Activated CD4-positive, CD25-positive, alpha-beta regulatory T cell (primary cell): ENCODE measurements at places on chromosomes 6 and 20.

- no peak for DNase-seq
Observed at GRCh38 chr6:98339506-98339905, 494.9 kb upstream of the POU3F2 start.

GRCh38 chr6:98116455-98116854 is 717.9 kb upstream of the POU3F2 start:
- DNase-seq, result no peak

DNA sequence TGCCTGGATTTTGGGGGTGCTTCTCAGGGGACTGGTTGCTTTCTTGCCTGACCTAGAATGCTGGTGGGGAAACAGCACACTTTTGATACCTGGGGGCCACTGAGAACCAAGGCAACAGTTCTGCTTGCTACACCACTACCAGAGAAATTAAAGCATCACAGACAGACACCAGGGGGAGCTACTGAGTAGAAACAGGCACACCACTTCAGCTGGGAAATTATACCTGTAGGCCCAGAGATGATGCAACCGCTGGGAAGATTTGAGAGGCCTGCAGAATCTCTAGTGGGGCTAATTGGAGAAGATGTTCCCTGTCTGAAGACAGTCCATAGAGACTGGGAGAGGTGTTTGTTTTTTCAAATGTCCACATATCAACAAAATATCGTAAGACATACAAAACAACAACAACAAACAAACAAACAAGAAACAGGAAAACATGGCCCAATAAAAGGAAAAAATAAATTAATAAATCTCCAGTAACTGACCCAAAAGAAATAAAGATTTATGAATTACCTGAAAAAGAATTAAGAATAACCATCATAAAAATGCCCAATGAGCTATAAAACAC is 129.4 kb upstream of the RIN2 start:
- DNase-seq, result no peak

DNA sequence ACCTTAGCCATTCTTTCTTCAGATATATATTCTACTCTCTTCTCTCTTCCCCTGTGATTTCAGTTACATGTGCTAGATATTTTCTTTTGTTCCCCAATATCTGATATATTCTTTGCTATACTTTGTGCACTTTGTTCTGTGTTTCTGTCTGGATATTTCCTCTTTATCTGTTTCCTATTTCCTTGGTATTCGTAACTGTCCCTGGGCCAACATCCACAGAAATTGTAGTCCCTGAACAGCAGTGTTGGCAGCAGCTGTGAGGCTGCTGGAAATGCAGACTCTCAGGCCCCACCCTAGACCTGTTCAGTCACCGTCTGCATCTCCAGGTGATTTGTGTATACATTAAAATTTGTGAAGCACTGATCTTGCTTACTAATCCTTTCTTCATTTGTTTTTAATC is 522.9 kb upstream of the SOX4 start:
- DNase-seq, result no peak

DNA sequence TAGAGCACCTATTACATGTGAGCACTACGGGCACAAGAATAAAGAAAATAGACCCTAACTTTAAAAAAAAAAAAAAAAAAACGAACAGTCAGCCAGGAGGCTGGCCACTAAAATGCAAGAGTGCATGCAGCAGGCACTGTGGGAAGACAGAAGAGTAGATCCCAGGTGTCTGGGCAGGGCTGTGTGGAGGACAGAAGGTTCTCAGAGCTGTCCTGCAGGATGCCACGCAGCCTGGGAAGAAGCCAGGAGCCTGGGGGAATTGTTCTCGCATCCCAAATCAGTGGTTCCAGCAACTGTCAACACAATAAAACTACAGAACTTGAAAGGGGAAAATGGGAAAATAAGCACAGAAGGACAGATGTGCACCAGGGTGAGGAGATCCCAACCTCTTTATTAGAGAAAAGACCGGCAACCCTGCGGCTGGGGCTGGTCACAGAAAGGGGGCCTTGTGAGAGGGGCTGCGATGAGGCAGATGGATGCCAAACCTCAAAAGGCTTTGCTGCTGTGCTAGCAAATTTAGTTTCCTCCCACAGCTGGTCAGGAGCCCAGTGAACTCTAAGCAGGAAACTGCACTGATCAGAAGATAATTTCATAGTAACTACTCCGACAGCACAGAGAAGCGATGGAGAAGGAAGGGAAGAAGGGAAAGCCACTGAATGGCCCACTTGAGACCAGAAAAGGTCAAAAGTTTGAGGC is 30.9 kb downstream of the MAP3K5 start:
- DNase-seq, result no peak

DNA sequence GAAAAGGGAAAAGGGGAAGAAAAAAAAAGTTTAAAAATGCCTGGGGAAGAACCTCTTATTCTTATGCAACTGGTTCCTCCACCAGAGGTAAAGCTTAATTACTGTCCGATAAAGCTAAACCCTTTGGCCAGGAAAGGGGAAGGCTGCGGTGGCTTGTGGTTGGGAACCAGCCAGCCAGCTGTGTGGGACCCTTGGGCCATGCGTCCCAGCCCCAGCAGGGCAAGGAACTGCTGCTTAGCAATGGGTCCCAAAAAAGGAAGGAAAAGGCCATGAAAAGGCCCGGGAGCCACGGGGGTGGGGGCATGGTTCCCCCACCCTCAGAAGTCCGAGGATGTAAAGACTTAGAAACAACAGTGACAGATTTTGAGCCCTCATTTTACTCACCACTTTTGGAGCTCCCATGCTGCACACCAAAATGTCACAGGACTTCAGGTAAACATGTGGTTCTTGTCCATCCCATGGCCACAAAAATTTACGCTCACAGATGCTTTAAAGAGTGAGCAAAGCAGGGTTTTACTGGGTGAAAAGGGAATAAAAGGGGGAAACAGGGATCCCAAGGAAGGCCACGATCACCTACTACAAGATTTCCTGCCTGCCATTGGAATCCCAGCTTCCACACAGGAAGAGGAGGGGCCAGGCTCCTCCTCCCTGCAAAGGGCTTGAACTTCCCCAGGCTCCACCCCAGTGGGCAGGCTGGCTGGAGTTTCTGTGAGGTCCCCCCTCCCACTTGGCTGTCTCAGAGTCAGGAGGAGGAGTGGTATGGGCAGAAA is 1234.7 kb upstream of the GJE1 start:
- DNase-seq, result no peak

DNA sequence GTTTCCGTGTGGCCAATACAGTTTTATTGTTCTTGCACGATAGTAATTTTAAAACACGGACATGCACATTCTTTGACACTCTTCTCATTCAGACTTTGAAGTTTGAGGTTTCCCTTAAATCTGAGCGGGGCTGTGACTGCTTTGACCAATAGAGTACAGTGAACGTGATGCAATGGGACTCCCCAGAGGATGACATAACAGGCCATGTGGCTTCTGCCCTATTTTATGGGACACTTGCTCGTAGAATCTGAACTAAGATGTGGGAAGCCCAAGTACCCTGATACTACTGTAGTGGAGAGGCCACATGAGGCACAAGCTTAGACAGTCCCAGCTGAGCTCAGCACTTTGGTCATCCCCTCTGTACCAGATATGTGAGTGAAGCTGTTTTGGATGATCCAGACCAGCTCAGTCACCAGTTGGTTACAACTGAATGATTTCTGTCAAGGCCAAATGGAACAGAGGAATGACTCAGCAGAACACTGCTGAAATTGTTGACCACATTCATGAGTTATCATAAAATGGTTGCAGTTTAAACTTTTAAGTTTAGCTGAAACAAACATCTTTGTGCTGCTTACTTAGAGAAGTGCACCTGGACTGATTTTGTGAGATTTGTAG is 279.4 kb downstream of the RFPL4B start:
- DNase-seq, result no peak

DNA sequence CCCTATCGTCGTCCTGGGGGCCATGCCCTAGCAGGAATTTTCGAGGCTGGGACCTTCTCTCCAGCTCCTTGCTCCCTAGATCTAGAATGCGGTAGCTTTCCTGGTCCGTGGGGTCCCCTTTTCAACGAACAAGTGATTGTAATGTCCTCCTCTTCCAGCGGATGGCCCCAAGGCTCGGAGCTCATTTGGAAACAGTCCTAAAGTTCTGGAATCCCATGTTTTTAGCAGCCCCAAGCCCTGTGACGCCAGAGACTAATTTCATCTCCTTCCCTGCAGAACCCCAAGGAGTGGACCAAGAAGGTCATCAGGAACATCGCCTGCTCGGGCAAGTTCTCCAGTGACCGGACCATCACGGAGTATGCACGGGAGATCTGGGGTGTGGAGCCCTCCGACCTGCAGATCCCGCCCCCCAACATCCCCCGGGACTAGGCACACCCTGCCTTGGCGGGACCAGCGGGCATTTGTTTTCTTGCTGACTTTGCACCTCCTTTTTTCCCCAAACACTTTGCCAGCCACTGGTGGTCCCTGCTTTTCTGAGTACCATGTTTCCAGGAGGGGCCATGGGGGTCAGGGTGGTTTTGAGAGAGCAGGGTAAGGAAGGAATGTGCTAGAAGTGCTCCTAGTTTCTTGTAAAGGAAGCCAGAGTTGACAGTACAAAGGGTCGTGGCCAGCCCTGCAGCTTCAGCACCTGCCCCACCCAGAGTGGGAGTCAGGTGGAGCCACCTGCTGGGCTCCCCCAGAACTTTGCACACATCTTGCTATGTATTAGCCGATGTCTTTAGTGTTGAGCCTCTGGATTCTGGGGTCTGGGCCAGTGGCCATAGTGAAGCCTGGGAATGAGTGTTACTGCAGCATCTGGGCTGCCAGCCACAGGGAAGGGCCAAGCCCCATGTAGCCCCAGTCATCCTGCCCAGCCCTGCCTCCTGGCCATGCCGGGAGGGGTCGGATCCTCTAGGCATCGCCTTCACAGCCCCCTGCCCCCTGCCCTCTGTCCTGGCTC is 48.5 kb downstream of the PYGB start:
- DNase-seq, result no peak

- no peak for DNase-seq
Observed at GRCh38 chr20:61623451-61623850, 371.4 kb downstream of the CDH4 start.

DNA sequence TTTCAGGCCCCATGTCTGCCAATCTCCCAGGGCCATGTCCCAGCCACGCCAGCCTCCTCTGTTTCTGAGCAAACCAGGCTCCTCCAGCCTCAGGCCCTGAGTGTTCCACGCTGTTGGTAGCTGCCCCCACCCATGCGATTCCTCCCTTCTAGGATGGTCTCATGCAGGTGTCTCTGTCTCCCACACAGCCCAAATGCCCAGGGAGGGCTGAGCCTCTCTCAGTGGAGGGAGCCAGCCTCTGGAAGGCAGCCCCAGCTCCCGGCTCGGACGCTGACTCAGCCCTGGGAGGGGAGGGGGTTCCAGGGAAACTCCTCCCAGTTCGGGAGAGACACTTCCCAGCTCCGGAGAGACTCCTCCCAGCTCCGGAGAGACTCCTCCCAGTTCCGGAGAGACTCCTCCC is 122.9 kb upstream of the AFDN start:
- no peak for DNase-seq

DNA sequence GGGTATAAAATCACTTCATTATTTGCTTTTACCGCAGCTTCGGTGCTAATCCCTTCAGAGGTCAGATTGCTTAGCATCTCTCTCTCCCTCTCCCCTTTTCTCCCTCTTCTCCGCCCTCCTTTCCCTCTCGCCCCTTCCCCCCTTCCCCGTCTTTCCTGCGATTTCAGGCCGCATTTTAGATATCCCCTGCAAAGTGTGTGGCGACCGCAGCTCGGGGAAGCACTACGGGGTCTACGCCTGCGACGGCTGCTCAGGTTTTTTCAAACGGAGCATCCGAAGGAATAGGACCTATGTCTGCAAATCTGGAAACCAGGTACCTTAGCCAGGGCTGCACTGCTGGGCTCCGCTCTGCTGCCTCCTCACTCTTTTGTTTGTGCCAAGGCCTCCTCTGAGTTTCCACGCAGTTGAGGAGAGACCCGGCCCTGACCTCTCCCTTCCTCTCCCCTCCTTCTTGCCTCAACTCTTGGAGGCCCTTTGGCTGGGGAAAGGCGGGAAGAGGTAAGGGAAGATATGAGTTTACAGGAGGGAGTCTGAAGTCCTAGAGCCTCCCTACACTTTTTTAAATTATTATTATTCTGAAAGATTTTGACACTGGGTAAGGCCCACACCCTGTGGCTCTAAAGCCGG is 5.6 kb downstream of the NR2E1 start:
- DNase-seq, result no peak

- no peak for DNase-seq
Observed at GRCh38 chr20:34085544-34086040, 26.5 kb downstream of the EIF2S2 start.

- DNase-seq, result no peak
Observed at GRCh38 chr20:12327205-12327604, 409.5 kb downstream of the BTBD3 start.

GRCh38 chr20:5806457-5807263 is 56.5 kb downstream of the SHLD1 start:
- no peak for DNase-seq

GRCh38 chr6:118704915-118705314 is 53.5 kb upstream of the CEP85L start:
- DNase-seq, result no peak

- DNase-seq, result no peak
Observed at GRCh38 chr6:47111685-47112084, 69.6 kb upstream of the ADGRF1 start.

GRCh38 chr6:74577619-74578018 is 628.2 kb downstream of the COL12A1 start:
- no peak for DNase-seq

- DNase-seq, result no peak
Observed at GRCh38 chr20:25566821-25567220, 18.5 kb downstream of the NINL start.

- no peak for DNase-seq
Observed at GRCh38 chr6:56244528-56245253, 2.7 kb downstream of the COL21A1 start.

GRCh38 chr6:106939848-106940247 is 34.7 kb downstream of the CD24 start:
- no peak for DNase-seq

- no peak for DNase-seq
Observed at GRCh38 chr20:46328200-46328882, 20.0 kb upstream of the CDH22 start.

DNA sequence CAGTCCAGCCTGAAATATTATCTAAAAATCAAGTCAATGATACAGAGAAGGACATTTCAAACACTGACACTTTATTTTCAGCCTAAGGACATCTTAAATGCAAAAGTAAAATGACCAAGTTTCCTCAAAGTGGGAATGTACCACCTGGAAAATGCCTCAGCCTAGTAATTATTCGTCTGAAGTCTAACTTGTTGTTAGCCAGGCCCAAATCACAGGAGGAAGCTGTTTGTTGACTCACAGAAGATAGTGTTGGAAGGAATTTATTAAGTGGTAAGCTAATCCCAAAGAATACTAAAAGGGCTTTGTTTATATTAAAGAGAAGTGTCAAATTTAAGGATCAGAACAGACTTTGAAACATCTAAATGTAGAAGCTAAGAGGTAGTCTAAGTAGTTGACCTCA is 2.5 kb downstream of the PDE7B start:
- no peak for DNase-seq

- no peak for DNase-seq
Observed at GRCh38 chr6:7425808-7426190, 36.2 kb downstream of the RIOK1 start.

GRCh38 chr6:111122458-111123286 is 35.4 kb downstream of the SLC16A10 start:
- DNase-seq, result no peak

- no peak for DNase-seq
Observed at GRCh38 chr20:884983-885952, 30.9 kb downstream of the ANGPT4 start.

- no peak for DNase-seq
Observed at GRCh38 chr6:150252714-150253444, 110.0 kb downstream of the PPP1R14C start.
